ENCODE measurements at places on chromosomes 11 and 22.

- DNase-seq = no peak
Observed at GRCh38 chr11:11351042-11351586, 1.9 kb downstream of the CSNK2A3 start.

DNA sequence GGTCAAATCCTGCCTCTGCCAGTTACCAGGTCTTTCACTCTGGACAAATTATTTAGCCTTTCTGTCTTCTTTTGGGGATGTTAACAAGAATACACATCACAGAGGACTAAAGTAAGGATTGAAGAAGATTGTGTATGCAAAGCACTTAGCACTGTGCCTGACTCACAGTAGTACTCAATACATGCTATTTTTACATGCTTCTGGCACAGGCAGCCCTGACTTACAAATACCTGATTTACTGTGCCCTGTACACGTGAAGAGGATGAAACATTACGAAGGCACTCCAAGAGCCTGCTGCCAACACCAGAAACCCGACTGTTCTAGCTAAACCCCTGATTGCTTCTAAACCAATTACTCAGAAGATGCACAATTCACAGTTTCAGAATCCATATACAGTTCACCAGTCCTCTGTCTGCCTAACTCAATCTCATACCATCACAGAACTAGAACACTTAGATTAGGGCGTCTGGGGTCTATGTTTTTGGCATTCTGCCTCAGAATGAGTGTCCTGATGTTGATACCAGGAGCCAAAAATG lies 300.9 kb upstream of the DDI1 start:
- no peak for DNase-seq

GRCh38 chr22:19434401-19434800 lies 2.1 kb downstream of the MRPL40 start:
- DNase-seq = no peak

GRCh38 chr22:24189249-24190158 lies 8.2 kb downstream of the SUSD2 start:
- DNase-seq = peak; percentile 55

GRCh38 chr22:37148742-37149665 lies 712 bp downstream of the IL2RB start:
- no peak for DNase-seq

GRCh38 chr11:109933126-109933525 lies 160.1 kb upstream of the ZC3H12C start:
- DNase-seq = no peak

- DNase-seq = no peak
Observed at GRCh38 chr11:92841719-92842118, 127.7 kb upstream of the MTNR1B start.

- no peak for DNase-seq
Observed at GRCh38 chr11:114197799-114198500, 98.2 kb upstream of the NNMT start.

DNA sequence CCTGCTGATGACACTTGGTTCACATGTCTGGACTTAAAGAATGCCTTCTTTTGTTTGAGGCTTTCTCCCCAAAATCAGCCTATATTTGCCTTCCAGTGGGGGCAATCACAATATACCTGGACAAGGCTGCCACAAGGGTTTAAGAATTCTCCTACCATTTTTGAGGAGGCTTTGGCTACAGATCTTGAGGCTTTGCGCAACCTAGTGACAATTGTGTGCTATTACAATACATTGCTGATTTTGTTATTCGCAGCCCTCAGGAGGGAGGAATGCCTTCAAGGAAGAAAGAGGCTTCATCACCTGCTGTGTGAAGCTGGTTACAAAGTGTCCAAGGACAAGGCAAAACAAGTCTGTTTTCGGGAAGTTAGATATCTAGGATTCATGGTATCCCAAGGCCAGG lies 50.8 kb upstream of the OR4C15 start:
- DNase-seq = no peak

GRCh38 chr22:42134100-42135020 lies 3.8 kb upstream of the CYP2D6 start:
- DNase-seq = no peak

- DNase-seq = no peak
Observed at GRCh38 chr11:32121012-32121411, 30.1 kb downstream of the RCN1 start.

DNA sequence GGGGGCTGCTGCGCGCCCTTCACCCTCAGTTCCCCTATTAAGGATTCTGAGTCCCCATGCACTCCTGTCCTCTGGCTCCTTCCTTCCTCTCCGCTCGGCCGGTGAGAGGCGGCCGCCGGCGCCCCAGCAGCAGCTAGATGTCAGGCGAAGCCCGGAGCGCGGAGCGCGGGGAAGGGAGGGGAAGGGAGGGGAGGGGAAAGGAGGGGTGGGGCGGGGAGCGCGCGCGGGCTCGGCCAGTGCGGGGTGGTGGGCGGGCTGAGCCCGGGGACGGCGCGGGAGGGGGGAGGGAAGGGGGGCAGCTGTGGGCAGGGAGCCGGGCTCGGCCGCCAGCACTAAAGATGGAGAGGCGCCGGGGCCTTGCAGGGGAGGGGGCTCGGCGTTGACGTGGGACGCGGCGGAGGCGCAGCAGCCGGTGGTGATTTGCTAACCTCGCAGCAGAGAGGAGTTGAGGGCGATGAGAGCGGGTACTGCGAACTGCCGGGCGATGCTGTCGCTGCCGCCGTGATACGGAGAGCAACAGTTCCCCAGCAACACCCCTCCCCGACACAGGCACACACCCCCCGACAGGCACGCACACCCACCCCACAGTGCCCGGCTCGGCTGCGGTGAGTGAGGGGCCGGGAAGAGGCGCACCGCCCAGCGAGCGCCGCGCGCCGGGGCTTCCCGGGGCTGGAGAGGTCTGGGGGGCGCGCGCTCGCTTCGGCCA lies at the start of gene ZBTB16:
Gene ZBTB16 (plus strand): TSS at position 434 of the 706 bp plus-strand sequence. CDS start 3,590 bp downstream, outside the sequence.
- DNase-seq = peak; percentile 11

- no peak for DNase-seq
Observed at GRCh38 chr11:15976433-15977045, 379.8 kb downstream of the SOX6 start.

DNA sequence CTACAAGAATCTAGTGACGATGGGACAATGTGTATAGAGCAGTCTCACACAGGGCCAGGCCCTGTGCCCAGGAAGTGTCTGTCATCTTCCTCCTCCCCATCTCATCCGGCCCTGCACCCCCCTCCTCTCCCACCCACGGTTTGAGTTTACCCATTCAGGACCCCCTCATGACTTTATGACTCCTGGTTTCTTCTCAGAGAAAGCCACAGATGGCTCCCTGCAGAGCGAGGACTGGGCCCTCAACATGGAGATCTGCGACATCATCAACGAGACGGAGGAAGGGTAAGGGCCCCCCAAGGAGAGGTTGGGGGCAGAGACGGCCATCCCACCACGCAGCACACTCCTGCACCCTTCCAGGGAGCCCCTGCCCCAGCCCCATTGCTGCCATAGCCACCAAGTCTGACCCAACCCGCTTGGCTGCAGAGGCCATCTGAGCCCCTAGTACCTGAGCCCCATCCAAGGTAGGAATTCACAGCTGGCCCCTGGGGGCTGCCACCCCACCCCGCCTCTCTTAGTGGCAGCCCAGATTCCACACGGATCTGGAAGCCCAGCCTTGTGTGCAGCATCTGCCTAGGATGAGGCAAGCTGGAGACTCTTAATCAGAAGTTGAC lies 18.1 kb downstream of the TOM1 start:
- DNase-seq = no peak

GRCh38 chr11:103714246-103714645 lies 322.2 kb upstream of the DDI1 start:
- no peak for DNase-seq

DNA sequence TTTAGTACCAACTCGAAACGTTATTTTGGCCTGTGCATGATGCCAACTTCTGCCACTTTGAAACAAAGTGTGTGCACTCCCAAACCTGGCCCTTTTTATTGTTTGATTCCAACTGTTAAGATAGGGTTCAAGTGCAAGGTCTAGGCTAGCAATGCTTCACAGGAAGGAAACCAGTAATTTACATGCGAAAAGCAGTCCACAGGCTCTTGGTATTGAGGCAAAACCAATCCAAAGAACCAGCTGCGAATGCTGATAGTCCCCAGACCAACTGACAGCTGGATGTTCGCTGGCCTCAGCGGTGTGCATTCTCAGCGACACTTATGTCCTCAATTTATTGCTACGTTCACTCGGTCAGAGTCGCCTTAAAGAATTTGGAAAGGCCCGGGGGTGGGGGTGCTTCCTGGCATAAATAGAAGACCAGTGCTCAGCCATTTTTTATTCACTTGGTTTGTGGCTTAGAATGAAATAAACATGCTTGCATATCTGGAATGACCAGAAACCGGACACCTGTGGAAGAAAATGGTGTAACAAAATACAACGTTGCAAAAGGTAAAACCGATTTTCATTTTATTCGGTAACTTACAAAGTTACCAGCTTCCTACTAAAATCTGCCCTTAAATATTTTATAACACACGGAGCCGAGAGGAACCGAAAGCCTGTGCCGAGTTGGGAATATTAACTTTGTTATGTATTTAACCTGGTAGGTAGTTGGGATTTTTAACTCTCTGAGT lies 1.6 kb downstream of the CPT1A start:
- DNase-seq = peak; percentile 20

- no peak for DNase-seq
Observed at GRCh38 chr11:45092901-45093760, 53.3 kb upstream of the PRDM11 start.

- no peak for DNase-seq
Observed at GRCh38 chr11:78567209-78567608, 7.5 kb downstream of the NARS2 start.

- no peak for DNase-seq
Observed at GRCh38 chr11:76649011-76649410, 21.5 kb downstream of the LRRC32 start.

GRCh38 chr22:39745789-39746188 lies 147.8 kb downstream of the ENTHD1 start:
- no peak for DNase-seq

DNA sequence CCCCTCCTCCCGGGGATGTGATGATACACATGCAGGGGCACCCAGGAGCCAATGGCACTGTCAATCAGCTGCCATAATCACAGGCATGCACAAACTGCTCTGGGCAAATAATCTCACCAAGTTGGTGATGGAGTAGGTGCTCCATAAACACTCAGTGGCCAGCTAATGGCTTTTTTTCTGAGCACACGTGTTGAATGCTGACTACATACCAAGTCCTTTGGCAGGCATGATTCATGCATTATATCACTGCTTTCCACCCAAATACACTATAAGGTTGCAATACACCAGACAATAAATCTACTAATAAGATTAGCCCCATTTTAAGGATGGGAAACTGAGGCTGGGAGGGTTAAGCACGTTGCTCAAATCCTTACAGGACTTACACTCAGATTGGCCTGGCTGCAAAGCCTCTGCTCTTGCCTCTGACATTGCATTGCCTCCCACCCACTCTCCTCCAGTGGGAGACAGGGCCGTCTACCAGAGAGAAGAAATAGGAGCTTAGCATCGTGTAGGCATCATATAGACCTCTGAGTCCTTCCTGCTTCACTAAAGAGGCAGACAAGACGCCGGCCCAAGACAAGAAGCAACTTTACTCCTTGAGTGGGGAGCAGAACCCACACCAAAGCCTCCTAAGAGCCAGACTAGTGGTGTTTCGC lies 32.7 kb upstream of the ACCSL start:
- no peak for DNase-seq

DNA sequence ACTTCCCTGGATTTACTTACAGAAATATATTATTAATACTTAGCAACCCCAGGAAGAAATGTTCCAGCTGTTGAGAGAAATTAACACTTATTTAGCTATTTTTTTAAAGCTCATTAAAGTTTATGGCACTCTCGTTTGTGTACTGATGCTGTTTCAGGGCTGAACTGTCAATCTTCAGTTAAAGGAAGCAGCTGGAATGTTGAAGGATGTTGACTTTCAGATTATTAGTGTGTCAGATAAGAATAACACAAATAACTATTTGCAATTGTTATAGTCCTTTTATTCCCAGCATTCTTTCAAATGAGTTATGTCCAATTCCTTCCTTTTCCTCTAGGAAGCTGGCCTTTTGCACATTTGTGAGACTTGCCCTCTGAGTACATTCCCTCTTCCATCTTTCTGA lies 278.2 kb upstream of the RAG2 start:
- DNase-seq = no peak

GRCh38 chr11:33160136-33160535 lies 1.1 kb downstream of the CSTF3 start:
- DNase-seq = no peak

- DNase-seq = peak; percentile 79
Observed at GRCh38 chr22:16917144-16918003, 90.6 kb downstream of the GAB4 start.

DNA sequence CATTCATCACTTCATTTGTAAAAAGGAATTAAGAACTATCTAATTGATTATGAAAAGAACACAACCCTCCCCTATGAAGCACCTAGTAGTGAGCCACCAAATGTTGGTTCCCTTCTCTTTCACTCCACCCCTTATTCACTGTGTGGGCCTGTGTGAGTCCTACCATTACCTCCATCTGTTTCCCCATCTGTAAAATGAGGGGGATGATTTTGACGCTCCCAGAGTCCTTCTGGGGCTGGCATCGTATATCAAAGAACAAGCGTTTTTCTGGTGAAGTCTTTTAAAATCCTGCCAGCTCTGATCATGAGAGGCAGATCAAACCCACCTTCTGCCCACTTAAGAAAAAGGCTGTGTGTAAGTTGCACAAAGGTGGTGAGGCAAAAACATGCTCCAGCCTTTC lies 96.6 kb upstream of the SEZ6L start:
- DNase-seq = no peak

All from SHP77 (cell line).